ENCODE measurements at places on chromosomes 7 and 10.

GRCh38 chr10:1036341-1036791 is 10.7 kb upstream of the IDI2 start:
- no peak for DNase-seq

- DNase-seq, result no peak
Measured at GRCh38 chr7:138154661-138155060, 78.4 kb downstream of the AKR1D1 start.

- no peak for DNase-seq
Measured at GRCh38 chr7:155844526-155844925, 32.3 kb upstream of the SHH start.

DNA sequence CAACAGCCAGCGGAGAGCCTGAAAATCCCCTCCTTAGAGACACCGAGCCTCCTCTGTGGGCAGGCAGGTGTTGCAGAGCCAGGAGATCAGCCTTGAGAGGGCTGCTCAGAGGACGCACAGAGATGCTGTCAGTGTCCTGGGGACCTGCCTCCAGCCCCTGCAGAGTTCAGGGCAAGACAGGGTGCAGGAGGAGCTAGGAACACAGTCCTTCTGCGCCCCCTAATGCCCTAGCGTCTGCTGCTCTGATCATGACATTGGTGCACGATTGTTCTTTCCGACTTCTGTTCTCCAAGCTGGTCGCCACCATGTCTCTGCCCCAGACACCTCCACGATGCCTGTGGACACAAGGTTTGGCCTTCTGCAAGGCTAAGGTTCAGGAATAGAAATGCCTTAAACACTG is 613.7 kb upstream of the MKI67 start:
- DNase-seq, result no peak

DNA sequence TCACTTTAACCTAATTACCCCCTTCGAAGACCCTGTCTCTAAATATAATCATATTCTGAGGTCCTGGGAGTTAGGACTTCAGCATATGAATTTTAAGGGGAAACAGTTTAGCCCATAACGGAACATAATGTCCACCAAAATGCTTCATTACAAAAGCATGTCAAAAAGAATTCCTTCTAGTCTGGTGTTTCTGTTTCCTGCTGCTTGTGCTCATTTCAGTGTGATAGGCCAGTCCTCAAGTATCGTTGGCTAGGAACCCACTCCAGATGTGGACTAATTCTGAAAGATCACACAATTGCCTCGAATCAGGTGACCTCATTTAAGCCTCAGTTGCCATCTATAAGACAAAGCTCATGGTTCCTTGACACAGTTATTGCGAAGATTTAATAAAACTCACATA is 29.6 kb downstream of the INPP5F start:
- DNase-seq, result no peak

- no peak for DNase-seq
Measured at GRCh38 chr10:22651276-22651980, 63.0 kb downstream of the PIP4K2A start.

DNA sequence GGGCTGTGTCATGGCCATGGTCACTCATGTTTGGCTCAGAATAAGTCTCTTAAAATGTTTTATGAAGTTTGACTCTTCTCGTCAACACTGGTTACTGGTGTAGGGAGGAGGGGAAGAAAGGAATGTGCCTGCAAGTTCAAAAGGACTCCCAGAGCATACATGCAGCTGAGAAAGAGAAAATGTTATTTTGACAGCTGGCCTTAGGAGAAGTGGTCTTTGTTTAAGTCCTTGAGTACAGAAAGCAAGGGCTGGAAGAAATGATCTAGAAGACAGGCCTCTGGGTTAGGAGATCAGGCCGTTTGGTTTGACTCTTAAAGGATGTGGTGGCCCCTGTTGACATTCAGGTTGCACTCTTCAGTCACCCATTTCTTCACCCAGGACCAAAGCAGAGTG is 245.5 kb downstream of the REEP3 start:
- DNase-seq, result no peak

GRCh38 chr7:151847681-151848081 is 29.2 kb downstream of the PRKAG2 start:
- DNase-seq, result no peak

- peak; percentile 37 for DNase-seq
Measured at GRCh38 chr10:119270762-119271366, 63.5 kb downstream of the GRK5 start.

DNA sequence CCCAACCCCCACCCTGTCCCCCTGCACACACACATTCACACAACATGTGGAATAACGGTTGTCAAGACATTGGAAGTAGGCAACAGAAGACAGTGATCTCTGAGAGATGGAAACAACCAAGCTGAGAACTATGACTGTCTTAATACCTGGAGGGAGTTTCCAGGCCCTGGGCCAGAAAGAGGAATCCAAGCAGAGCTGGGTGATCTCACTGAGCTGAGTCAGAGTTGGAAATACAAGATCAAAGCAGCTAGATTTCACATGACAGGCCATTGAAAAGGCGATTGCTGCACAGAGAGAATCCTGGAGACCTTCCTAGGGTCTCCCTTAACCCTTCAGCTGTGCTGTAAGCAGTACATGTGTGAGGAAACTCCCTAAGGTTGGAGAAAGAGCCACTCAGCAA is 165.8 kb upstream of the PRSS1 start:
- no peak for DNase-seq

GRCh38 chr7:2880874-2881533 is 36.9 kb upstream of the GNA12 start:
- no peak for DNase-seq

- DNase-seq, result no peak
Measured at GRCh38 chr7:148242294-148242821, 348.2 kb upstream of the C7orf33 start.

DNA sequence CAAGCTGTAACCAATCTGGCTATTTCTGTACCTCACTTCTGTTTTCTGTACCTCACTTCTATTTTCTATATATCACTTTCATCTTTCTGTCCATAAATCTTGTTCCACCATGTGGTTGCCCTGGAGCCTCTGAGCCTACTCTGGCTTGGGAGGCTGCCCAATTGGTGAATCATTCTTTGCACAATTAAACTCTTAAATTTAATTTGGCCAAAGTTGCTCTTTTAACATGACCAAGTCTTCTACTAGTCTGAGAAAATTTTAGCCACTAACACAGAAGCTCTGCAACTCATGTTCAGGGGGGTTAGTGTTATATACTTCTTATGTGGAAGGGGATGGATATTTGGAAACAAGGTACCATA is 503.5 kb downstream of the KIF20B start:
- DNase-seq, result no peak

DNA sequence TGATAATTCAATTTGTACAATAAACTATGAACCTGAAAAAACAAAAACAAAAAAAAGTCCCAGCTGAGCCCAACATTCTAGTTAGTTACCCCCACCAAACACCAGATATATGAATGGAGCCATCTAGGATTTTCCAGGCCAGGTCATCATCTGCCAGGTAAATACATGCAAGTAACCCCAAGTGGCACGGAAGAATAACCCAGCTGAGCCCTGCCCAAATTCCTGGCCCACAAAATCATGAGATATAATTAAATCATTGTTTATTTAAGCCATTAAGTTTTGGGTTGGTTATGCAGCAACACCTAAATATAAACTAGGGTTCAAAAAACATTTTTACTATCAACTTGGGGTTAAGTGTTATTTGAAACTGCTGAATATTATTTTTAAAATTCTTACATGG is 19.0 kb downstream of the PARD3 start:
- no peak for DNase-seq

DNA sequence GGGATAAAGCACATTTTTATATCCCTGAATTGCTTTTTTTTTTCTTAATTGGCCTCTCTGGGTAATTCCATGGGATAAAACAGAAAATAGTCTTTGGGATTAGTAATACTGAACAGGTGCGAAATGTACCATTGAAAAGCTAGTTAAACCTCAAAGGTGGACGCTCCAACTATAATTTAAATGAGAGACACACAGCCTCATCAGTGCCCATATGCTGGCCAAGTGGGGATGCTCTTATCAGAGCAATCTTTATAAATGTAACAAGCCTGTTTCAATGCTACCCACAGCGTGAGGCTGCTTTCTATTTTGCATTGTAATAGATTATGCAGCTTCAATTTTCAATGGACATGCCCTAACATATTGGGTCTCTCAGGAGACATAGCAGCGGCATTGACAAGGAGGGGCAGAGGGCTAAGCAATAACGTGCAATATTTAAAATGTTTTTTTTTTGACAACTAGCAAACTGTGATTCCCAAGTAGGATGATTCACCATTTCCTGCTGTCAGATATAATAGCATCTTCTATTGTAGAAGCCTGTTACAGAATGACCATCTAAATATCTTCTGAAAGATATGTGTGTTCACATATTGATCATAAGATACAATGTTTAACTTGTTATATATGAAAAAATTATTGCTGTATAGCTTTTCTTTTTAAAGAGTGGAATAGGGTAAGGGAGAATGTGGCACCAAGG is 91.3 kb upstream of the BET1 start:
- DNase-seq, result no peak

DNA sequence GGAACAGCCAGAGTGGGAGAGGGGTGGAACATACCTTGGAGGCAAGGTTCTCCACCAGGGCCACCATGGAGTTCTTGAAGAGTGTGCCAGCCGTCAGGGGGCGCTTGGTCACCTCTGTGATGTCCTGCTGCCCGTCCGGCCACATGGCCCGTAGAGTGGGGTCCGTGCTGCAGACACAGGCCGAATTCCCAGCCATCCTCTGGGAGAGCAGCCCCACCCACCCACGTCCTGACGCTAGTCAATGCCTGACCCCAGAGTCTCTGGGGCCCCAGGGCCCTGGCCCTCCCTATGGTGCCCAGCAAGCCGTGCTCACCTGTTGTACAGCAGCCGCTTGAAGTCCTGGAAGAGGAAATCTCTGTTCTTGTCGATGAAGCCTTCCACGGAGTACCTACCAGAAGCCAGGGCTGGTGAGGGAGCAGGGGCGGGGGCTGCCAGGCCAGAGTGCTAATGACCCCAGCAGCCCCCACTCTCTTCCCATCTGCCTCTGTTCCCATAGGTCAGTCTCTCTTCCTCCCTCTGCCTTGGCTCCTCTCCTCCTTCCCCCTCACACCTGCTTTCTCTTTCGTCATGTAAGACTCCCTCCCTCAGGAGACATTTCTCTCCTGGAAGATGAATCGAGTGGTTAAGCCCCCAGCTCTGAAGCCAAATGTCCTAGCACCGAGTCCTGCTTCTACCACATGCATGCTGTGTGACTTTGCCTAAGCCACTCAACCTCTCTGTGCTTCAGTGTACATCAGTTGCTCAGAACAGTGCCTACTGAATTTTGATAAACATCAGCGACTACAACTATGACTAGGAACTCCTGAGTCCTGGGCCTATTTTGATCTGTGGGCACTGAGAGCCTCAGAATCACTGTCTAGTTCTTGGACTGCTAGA is 11.0 kb downstream of the MYO1G start:
- DNase-seq, result no peak

- no peak for DNase-seq
Measured at GRCh38 chr7:130886438-130887135, 152.6 kb upstream of the KLF14 start.

- DNase-seq, result no peak
Measured at GRCh38 chr10:62760401-62760800, 44.1 kb upstream of the ADO start.

- DNase-seq, result no peak
Measured at GRCh38 chr7:144987686-144988085, 151.8 kb upstream of the TPK1 start.

DNA sequence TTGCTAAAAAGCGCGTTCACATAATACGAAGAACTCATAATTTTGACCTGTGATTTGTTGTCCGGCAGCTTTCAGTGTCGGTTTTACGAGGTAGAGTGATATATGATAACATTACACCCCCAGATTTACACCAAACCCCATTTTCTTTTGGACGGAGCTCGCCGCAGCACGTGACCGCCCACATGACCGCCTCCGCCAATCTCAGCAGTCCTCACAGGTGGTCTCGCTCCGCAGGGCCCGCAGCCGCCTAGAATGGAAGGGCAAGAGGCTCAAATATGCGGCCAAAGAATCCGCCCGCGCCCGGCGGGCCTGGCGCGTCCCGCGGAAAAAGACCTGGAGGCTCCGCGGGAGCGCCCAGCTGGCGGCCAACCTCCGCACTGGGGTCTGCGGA is at the start of gene HOXA7:
Gene HOXA7, minus strand, starts transcription at position 168 of the 391 bp plus-strand sequence. Its CDS starts 130 bp downstream, at position 38.
- DNase-seq, result no peak

- no peak for DNase-seq
Measured at GRCh38 chr7:52325237-52325636, 710.2 kb upstream of the POM121L12 start.

GRCh38 chr10:128912568-128913311 is 554.3 kb upstream of the MGMT start:
- no peak for DNase-seq

DNA sequence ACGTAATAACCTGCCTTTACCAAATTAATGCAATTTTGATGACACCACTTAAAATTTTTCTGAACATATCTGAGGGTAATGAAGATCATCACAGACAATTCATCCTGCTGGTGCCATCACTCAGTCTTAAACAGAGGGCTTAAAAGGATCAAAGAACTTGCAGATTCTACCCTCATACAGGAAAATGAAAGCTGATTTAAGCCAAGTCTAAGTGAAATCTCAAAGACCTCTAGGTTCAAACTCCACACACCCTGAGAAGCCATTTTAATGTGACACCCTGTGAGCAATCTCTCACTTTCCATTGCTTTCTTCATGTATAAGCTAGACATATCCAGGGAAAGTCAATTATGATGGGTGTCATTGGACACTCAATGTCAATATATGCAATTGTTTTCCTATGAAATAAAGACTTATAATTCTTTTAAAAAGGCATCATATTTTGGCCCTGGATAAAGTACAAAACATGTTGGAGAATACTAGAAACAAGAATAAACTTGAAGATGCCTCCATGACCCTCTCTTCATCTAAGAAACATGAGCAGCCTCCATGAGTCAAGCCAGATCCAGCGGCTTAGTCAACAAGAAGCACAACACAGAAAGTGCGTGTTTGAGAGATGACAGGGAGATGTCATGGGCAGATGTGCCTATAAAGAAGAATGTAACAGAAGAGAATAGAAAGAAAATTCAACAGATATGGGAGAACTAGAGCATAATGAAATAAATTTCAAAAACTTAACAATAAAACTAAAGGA is 291.9 kb downstream of the PARD3 start:
- no peak for DNase-seq

DNA sequence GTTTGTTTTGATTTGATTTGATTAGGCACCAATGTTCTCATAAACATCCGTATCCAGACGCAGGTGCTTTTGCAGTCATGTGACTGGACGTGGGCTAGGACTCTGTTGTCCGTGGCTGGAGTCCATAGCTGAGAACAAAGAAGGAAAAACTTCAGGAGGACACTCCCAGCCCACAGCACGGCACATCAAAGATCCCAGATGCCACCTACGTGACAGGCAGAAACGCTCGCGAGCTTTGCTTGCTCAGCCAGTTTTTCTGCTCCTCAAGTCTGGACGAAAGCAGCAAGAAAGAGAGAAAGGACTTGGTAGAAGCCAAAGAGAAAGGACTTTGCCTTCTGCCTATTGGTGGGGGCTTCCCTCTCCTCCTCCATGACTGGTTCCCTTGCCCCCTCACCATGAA is 6.9 kb upstream of the ZKSCAN1 start:
- no peak for DNase-seq

GRCh38 chr10:47366731-47367460 is 17.2 kb downstream of the ZNF488 start:
- DNase-seq, result no peak
